AG08395 (cell line): ENCODE measurements at places on chromosomes 6 and 20.

DNA sequence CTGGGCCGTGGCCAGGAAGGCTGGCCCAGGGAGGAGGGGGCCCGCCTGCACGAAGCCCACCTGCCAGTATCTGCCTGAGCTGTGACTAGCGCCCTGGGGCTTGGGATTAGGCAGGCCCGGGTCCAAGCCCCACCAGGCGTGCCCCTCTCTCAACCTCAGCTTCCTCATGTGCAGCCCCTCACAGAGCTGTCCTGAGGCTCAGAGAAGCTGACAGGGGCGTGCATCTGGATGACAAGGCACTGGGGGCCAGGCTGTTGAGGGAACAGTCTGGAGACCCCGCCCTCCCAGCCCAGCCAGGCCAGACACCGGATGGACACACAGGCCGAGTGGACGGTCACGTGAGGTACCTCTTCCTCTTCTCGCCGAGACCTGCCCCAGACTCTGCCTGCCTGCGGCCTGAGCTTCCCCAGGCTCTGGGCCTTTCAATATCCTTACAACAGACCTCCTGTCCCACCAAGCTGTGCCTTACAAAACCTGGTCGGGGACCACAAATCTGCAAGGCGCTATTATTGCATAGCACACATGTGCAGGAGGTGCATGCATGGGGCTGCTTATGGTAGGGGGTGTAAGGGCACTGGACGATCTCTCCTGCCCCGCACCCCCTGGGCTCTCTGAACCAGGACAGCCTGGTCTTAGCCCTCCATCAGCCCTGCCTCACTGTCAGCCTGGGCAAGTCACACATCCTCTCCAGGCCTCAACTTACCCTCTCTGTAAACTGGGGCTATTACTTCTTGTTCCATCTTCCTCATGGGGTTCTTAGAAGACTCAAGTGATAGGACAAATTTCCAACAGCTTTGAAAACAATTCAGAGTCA lies 20.0 kb downstream of the NOL4L start:
- DNase-seq, result no peak

GRCh38 chr6:98831959-98832283 lies 2.5 kb upstream of the POU3F2 start:
- DNase-seq, result no peak

DNA sequence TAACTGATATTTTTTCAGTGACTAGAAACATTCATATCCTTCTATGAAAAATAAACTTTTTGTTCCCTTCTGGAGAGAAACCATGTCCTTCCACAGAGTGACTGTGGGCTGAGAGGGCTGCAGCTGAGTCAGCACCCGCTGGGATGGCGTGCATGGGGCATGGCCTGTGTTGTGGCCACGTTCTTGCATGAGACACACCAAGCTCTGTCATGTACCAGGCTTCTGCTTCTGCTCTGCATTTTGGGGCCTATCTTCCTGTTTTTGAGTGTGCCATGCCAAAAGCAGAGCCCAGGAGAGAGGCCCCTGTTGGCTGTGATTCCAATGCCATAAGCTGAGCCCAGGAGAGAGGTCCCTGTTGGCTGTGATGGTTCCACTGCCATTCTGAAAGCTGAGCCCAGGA lies 10.8 kb downstream of the APMAP start:
- DNase-seq, result no peak

- DNase-seq, result peak; percentile 37
These were observed 94.9 kb downstream of the RFX6 start for GRCh38 chr6:116971959-116972358.

DNA sequence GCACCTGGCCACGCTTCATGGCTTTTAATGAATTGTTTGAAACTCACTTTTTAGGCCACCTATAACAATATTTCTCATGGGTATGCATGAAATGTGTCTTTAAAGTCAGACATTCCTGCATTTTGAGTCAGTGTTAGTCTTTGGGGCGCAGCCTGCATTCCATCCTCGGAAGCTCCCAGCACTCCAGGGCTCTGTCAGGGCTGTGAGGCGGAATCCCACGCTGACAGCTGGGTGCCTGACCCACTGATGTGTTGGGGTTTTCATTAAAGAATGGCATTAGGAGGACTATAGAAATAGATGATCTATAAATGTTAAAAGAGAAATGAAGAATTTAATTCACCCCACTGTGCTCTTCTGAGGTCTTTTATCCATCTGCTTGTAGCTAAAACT lies 16.2 kb upstream of the CLDN20 start:
- DNase-seq, result peak; percentile 67

GRCh38 chr20:61297986-61298385 lies 45.9 kb downstream of the CDH4 start:
- no peak for DNase-seq

DNA sequence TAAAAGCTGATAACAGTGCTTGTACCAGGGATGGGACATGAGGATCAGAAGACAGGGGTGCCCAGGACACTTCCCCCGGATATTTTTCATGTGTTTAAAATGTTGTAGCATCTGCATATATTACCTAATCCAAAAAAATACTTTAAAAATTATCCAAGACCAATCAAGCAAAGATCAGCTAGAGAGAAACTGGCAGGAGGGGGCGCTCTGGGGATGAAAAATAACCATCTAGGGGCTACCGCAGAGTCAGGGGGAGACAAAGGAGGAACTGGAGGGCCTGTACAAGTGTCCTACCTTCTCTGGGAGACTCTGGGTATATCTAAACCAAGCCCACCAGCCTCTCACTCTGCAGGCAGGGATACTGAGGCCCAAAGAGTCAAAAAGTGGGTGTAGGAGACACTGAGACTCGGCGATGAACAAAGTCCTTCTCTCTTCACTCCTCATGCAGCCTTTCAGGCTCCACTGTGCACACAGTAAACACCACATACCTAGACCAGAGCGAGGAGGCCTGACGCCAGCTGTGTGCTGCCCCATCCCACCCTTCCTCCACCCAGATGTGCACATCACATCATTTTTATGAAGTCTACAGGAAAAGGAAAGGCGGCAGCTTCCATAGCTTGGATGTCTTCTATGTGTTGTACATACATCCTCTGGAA lies 9.8 kb downstream of the RIMS4 start:
- no peak for DNase-seq

- DNase-seq, result peak; percentile 78
These were observed 154.0 kb downstream of the JARID2 start for GRCh38 chr6:15399641-15400470.

- peak; percentile 88 for DNase-seq
These were observed 9.9 kb downstream of the BCL2L1 start for GRCh38 chr20:31712564-31713311.

DNA sequence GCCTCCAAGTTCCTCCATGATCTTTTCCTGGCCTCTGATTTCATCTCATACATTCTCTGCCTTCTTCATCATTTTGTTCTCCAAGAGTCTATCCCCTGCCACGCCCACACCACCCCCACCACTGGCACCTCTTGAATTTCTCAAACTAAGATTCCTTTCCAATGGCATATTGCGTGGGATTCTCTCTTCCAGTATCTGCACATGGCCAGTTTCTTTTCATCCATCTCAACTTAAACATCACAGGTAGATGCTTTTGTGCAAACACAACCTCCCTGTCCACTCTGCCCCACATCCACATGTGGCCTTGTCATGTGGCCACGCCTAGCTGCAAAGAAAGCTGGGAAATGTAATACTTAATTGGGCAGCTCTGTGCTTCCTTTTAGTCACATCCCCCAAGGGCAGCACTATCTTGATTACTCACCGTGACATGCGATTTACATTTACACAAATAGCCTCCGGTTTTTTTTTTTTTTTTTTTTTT lies 33.4 kb upstream of the ZMYND8 start:
- no peak for DNase-seq

DNA sequence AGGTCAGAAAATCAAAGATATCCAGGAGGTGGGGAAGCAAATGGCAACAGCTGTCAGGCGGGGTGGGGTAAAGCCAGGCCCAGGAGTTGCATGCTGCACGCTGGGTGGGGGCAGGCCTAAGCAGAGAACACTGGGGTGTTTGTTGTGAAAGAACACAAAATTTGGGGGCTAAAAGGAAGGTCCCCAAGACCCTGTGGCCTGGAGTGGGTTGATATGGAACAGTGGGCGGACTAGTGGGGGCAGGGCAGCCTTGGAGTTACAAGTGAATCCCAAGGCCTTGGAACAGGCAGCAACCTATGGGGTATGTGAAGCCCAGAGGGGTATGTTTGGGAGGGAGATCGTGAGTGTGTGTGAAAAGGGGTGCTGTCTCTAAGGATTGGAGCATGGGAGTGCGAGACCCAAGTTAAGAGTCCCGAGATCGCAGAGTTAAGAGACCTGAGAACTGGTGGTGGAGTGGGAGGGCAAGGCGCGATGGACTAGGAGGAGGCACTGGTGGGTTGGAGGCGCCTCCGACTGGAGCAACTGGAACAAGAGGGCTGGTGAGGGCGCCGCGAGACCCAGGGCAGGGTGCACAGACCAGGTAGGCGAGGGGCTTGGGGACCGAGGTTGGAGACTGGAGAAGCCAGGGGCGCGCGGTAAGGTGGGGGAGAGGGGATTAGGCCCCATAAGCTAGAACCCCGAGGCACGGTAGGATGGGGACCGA lies 658 bp downstream of the CUL7 start:
- peak; percentile 26 for DNase-seq

- no peak for DNase-seq
These were observed 533.1 kb upstream of the CDH4 start for GRCh38 chr20:60718743-60719480.

- DNase-seq, result peak; percentile 64
These were observed 111.9 kb downstream of the HIVEP2 start for GRCh38 chr6:142833054-142833453.

DNA sequence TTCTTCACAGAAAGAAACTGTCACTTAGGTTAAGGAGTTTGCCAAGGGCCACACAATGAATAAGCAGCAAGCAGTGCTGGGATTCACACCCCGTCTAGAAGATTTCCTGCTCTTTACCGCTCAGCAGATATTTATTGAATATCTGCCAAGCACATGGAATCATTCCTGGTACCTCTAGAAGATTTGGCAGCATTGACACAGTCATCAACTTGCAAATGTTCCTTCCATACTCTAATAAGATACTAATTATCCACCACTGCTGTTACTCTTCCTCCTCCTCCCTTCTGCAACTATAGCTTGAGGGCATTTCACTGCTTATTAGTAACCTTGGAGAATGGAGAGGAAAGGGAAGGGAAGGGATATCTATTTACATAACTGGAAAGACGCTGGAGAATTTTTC lies 13.0 kb downstream of the MOXD1 start:
- no peak for DNase-seq
